ENCODE measurements at places on chromosomes 7 and 10.

DNA sequence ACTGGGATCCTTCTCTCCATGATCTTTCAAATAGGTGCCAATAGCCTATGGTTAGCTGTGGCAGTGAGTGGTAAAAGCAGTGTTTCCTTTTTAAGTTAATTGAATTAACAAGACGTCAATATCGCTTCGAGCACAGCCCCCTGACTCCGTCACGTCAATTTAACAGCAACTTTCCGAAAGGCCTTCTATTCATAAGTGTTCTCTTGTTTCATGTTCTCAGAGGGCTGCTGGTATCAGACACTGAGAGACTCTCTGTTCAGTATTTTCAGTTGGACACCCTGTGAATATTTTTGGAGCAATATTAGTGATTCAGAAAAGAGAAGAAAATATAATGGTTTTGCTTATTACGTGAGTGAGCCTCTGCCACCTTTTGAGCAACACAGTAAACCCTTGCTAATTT lies 174.2 kb upstream of the INSYN2A start:
- peak; percentile 1 for DNase-seq

DNA sequence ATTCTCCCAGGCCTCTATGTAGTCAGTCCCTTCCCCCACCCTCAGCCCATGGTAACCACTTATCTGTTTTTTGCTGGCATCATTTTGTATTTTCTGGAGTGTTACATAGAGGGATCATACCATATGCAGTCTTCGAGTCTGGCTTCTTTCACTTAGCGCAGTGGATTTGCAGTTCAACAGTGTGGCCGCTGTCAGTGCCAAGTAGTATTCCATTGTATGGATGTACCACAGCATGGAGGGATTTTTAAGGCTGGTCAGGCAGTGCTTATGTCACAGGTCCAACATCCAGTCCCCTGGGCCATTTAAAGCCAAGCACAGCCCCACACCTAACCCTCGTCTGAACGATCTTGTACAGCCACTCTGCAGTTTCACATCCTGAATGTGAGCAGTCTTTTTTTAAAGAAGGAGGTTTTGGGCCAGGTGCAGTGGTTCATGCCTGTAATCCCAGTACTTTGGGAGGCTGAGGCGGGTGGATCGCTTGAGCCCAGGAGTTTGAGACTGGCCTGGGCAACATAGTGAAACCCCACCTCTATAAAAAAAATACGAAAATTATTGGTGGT lies 121.8 kb downstream of the CUX1 start:
- DNase-seq: no peak

DNA sequence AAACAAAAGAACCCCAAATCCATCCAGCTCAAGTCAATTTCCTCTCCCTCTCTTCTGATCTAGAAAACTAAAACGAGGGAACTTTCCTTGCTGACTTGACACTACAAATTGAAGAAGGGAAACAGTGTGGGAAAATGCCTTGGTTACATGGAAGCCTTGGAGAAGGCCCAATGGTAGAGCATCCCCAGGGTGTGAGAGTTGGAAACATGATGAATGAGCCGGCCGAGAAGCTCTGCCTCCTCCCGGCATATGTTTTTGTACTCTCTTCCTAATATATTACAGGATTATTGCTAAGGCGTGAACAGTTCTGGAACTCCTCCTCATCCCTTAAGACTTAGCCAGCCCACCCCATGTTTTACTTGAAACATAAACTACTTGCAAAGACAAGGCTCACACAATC lies 618.2 kb upstream of the MGMT start:
- no peak for DNase-seq

DNA sequence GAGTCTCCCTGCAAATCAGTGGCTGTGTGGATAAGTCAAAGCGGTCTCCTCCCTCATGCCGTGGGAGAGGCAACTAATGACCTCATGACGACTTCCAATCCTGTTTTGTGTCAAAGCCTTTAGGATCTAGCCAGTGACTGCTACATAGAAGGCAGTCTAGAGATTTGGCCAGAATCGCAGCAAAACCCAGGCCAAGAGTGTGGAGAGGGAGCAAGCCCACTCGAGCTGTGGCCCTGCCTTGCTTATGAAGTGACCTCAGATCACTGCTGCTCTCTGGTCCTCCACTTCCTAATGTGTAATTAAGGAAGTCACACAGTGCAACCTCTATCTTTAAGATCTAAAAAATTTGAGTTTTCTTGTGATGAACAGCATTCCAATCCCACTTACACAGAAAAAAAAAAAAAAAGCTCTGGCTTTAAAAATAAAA lies 296.7 kb upstream of the KLF6 start:
- DNase-seq: no peak

- no peak for DNase-seq
These were observed 116.6 kb downstream of the AOAH start for GRCh38 chr7:36607721-36608095.

GRCh38 chr7:90592033-90592432 lies 4.1 kb upstream of the CDK14 start:
- no peak for DNase-seq

- no peak for DNase-seq
These were observed 75.6 kb downstream of the ENTPD1 start for GRCh38 chr10:95831515-95831914.

- no peak for DNase-seq
These were observed 208.8 kb downstream of the HIBADH start for GRCh38 chr7:27453702-27454405.

DNA sequence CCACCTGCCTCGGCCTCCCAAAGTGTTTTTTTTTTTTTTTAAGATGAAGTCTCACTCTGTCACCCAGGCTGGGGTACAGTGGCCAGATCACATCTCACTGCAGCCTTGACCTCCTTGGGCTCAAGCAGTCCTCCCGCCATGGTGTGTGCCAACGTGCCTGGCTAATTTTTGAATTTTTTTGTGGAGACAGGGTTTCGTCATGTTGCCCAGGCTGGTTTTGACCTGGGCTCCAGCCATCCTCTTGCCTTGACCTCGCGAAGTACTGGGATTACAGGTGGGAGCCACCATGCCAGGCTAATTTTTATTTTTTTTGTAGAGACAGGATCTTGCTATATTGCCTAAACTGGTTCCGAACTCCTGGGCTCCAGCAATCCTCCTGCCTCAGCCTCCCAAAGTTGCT lies 9.0 kb upstream of the MLXIPL start:
- DNase-seq: no peak

GRCh38 chr7:134752006-134752760 lies 27.3 kb upstream of the CALD1 start:
- peak; percentile 42 for DNase-seq

- no peak for DNase-seq
These were observed 7.9 kb upstream of the C10orf120 start for GRCh38 chr10:122707535-122707934.

DNA sequence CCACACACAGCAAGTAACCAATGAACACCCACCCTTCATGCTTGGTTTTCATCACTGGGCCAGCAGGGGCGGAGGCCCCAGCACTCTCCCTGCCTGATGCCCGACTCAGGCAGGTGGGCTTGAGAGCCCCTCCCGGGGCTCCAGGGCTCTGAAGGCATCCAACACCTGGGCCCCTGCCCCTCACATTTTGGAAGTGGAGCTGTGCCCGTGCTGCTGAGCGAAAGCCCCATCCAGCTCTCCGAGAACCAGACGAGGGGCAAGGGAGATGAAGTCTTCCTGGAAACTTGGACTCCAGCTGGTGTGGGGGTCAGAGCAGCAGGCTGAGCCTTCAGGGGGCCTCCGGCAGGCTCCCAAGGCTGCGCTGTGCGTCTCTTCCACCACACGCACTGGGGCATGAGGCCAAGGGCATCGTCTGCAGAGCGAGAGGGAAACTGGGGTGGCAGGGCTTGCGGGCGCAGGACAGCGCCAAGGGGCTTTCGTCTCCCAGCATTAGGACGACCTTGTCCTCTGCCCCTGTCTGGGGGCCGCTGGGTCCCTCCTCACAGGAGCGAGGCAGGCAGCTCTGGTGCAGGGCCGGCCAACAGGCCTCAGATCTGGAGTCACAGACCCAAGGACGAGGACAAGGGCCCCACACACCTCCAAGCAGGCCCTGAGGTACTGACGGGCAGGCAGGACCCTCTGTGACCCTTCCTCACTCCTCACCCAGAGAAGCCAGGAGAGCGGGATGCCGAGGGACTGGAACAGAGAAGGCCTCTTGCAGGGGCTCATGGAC lies 108.3 kb upstream of the FAM20C start:
- DNase-seq: no peak

DNA sequence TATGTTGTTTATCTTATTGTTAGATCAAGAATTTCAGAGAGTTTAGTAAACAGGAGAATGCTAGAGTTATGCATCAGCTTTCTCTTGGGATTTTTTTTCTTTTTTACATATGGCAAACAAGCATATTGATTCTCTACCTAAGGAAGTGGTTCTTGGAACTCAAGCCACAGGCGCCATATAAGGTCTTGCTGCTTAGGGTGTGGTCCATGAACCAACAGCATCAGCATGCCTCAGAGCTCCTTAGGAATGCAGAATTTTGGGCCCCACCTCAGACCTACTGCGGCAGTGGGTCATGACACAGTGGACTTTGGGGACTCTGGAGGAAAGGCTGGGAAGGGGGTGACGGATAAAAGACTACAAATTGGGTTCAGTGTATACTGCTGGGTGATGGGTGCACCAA lies 230.8 kb downstream of the SKAP2 start:
- no peak for DNase-seq

DNA sequence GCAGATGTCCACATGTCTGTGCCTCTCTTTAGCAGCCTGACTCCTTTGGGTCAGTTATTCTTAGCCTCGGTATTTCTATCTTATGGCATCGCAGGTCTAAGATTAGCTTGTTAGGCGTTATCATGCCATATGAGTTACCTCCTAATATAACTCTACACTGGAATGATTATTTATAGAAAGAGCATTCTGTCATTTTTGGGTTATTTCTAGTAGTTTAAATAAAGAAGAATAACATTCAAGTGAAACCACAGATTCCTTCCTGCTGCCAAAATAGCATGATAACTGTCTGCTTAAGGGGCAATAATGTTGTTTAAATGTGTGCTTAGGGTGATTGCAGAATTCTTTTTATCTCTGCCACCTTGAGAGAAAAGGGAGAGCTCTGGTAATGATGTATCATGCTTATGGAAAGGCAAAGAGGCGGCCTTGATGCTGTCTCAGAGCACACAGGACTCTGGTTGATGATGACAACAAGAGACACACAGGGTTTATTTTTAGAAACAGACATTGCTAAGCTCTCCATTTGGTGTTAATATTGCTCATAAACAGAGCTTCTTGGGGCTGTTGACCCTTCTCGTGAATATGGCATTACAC lies 10.4 kb downstream of the HDAC9 start:
- DNase-seq: peak; percentile 32

DNA sequence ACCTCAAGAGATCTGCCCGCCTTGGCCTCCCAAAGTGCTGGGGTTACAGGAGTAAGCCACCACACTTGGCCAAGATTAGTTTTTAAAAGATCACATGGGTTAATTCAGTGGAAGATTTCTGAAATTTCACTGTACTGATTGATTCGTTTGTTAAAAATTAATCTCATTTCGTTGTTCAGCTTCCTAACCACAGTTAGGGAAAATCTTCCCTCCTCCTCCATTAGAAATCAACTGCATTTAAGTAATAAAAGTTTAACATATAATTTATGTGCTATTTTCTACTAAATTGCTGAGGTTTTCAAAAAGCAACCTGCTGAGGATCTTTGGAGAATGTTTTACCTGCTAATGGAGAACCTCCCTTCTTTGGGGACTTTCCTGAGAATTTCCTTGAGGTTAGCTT lies 522.4 kb downstream of the GATA3 start:
- no peak for DNase-seq

DNA sequence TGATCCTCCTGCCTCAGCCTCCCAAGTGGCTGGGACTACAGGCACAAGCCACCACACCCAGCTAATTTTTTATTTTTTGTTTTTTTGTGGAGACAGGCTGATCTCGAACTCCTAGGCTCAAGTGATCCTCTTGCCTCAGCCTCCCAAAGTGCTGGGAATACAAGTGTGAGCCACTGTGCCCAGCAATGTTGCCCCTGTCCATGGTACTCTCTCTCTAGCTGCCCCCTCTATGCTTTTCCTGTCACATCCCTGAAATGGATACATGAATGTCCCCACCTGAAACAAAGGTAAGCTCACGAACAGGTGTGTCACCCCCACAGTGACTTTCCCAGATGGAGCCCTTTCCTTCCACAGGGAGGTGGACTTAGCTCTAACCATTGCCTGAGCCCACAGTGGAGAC lies 141.1 kb upstream of the MGMT start:
- no peak for DNase-seq

DNA sequence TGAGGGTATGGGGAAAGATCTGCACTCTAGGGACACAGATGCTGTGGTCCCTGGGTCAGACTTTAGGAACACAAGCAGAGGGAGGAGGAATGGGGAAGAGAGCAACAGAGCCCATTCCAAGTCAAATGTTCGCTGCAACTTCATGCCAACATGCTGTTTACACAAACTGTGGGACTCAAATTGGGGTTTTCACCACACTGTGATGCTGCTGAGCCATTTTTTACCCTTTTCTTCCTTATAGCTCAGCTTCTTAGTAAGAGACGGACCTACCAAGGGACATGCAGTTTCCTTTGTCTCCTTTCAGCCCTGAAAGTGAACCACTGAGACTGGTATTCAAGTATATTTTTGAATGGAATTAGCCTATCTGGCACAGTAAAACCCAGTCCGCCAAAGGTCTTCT lies 64.3 kb upstream of the AGK start:
- DNase-seq: peak; percentile 33

- DNase-seq: no peak
These were observed 68.5 kb downstream of the MAP3K8 start for GRCh38 chr10:30502266-30503060.

DNA sequence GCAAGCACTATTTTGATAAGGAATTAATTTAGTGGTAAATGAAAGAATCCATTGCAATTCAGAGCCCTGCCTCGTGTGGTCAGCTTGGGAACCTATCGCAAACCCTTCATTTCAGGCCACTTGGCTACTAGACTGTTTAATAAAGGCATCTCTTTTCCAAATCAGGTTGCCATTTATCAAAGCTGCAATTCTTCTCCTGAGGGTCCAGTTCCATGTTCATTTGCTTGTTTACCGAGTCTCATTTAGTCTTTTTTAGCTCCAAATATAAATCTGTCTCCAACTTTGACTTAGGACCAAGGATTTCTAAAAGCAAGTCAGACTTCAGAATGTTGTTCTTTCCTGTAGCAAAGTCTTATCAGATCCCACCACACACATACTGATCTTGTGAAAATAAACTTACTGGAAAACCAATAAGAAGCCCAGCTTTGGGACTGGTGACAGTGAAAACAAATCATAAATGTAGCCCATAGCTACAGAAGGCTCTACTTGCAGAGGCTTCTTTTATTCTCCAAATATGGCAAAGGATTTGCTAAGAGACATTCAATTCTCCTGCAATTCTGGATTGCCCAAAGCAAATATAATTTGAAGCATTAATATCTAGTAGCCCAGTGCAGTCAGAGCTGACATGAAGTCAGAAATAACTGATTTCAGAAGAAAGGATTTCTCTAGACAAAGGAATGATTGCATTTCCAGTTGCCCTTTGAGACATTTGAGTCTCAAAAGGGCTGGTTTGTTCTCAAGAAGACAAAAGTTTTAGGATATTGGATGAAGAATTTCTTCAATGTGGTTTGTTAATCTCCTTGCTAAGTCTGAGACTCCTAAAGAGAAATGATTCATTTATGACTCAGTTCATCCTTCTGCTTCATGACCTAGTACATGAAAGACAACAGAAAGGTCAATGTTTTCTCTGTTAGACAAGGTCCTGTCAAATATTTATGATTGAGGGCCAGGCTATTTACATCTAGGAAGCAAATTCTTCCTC lies 28.0 kb downstream of the PPP1R3C start:
- DNase-seq: peak; percentile 55

Measured in SK-MEL-5 (cell line).